Esophagus squamous epithelium (tissue), 5 donors: ENCODE measurements at places on chromosomes 4 and X.

DNA sequence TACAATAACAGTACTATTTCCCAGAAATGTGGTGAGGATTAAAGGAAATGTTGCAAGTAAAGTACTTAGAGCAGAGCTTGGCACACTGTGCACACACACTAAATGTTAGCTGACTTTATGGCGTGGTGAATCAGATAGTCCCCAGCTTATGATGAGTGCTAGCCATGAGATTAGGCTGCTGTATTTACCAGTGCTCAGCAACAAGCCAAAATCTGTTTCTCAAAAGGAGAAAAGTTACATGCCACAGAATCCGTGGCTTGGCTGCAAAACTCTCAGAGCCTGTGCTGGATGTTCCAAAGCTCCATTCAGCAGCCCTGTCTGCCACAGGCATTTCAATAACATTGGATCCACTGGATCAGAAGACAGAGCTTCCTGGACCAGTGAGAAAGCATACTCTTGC lies 12.8 kb upstream of the STBD1 start:
- no peak for DNase-seq

DNA sequence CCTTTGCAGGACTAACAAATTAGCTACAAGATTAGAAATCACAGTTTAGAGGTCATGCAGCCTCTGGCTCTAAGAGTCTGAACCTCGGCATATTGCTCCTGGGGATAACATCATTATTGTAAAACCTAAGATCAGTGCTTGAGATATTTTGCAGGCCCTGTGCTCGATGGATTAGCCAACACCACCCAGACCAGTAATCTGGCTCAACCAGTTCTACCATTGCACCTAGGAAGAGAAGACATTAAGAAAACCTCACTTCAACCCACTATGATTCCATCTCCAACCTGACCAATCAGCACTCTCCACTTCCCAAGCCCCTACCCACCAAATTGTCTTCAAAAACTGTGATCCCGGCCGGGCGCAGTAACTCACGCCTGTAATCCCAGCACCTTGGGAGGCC lies 43.6 kb downstream of the WFS1 start:
- no peak for DNase-seq

- no peak for DNase-seq
These were observed 54.1 kb downstream of the TXK start for GRCh38 chr4:48079972-48080391.

GRCh38 chr4:188915175-188915574 lies 775.9 kb downstream of the TRIML1 start:
- DNase-seq: no peak

GRCh38 chr4:154184238-154184637 lies 307.4 kb downstream of the DCHS2 start:
- no peak for DNase-seq

- DNase-seq: no peak
These were observed 162.9 kb upstream of the USP9X start for GRCh38 chrX:40922307-40922706.

DNA sequence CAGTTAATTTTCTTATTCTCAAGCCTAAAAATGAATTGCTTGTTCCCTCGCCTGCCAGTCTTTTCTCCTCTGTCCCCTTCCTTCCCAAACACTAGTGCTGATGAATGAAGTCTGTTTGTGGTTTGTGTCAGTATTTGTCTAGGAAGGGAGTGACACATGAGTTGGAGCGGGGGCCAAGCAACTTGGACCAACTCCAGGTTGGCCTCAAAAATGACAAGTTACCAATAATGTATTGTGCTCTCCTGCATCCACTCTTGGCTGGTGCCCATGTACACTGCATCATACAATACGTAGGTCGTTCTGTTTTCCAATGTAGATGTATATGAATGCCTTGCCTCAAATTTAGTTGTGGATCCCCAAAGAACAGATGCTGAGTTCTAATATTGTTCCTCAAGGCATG lies 223.0 kb upstream of the GPC4 start:
- no peak for DNase-seq

GRCh38 chr4:113145147-113145518 lies 95.7 kb downstream of the ANK2 start:
- DNase-seq: no peak

GRCh38 chr4:123435246-123436113 lies 38.9 kb downstream of the SPRY1 start:
- DNase-seq: no peak

DNA sequence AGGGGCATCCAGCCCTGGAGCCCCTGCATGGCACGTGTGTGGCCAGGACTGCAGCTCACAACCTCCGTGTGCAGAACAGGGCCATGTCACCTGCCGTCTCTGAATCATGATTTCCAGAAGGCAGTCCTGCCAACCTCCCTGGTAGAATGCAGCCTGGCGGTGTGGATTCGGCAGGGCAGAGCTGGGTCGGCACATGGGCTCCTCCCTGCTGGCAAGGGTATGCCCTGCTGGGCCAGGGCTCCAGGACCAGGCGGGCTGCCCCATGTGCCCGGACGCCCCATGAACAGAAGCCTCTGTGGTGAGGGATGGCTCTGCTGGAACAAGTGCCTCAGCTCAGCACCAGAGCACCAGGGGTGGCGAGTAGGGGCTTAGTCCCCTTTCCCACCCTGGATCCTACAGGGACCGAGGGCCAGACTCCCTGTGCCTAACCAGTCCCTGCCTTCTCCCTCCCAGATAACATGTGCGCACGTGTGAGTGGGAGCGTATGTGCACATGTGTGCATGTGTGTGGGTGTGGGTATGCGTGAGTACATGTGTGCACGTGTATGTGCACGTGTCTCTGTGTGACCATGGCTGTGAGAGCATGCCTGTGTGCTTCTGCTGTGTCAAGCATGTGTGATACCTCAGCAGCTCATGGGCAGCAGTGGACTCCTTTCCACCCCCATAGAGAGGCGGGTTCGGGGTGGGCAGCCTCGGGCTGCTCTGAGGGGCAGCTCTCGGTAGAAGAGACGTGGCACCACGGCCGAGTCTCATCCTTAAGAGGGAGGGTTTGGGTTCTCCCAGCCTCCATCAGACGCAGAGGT lies 10.3 kb upstream of the MXD4 start:
- no peak for DNase-seq

DNA sequence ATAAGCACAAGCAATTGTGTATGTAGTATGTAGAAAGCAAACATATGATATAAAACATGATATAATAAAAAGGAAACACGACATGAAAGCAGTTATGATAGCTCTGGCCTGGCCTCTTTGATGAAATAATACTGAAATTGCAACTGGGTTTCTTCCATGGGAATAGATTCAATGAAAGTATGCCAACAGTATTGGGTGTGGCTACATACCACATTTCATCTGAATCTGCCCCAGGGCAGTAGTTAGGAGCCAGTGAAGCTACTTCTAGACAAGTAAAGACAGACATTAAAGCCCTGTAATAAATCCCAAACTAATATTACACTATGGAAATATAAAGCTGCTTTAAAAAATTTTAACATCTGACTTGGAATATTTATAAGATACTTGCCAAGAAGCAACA lies 207.3 kb downstream of the FBXW7 start:
- DNase-seq: no peak
